HT1080 (cell line): ENCODE measurements at places on chromosomes 5 and 9.

DNA sequence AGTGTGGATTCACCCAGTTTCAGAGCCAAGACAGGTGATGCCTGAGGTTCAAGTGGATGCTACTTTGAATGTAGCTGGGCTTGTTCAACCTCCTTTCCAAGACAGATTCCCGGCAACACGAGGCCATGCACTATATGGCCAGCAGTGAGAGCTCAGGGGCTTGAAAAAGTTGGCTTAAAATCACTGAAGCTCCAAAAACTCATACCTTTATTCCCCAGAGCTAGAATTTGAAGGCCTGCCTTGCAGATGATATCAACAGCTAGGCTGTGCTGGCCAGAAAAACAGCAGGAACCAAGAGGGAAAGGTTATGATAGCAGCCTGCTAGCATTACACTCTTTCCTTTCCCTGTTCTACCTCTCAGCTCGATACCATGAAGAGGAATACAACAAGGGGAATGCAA lies 120.2 kb upstream of the DAB2 start:
- no peak for DNase-seq

DNA sequence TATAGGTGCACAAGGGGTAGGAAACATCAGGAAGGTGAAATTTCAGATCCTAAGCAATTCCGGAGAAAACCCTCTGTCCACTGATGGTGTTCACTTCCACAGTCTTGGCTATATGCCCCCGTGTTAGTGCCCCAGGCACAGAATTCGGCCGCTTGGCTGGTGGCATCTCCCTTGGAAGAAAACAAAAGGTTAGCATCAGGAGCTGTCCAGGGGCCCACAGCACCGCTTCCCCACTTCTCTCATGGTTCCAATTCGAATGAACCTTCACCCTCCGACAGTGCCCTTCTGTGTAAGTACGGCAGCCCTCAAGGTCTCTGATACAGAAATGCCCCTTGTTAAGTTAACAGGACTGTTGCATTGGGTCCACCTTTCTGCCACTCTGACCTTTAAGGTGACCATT lies 409.0 kb downstream of the GADD45G start:
- DNase-seq = no peak

- DNase-seq = no peak
Observed at GRCh38 chr9:121196389-121196788, 5.3 kb downstream of the RAB14 start.

GRCh38 chr5:37319037-37319782 lies 51.7 kb downstream of the NUP155 start:
- DNase-seq = no peak

DNA sequence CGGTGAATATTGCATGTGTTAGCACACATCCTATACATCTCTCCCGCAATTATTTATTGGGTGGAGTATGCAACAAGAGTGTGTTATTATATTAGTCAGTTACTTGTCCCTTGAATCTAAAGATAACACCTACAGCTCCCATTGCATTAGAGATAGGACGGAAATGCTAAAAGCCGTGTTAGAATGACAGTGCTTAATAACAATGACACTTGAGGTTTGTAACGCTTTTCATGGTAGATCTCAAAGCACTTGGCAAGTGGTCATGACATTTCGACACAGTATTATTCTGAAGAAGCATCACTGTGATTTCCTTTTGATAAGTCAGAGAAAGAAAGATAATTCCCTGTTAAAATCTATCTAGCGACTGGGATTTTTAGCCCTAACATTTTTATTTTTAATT lies 33.4 kb upstream of the TRIO start:
- no peak for DNase-seq

- DNase-seq = no peak
Observed at GRCh38 chr5:177487975-177488374, 9.4 kb downstream of the PDLIM7 start.

DNA sequence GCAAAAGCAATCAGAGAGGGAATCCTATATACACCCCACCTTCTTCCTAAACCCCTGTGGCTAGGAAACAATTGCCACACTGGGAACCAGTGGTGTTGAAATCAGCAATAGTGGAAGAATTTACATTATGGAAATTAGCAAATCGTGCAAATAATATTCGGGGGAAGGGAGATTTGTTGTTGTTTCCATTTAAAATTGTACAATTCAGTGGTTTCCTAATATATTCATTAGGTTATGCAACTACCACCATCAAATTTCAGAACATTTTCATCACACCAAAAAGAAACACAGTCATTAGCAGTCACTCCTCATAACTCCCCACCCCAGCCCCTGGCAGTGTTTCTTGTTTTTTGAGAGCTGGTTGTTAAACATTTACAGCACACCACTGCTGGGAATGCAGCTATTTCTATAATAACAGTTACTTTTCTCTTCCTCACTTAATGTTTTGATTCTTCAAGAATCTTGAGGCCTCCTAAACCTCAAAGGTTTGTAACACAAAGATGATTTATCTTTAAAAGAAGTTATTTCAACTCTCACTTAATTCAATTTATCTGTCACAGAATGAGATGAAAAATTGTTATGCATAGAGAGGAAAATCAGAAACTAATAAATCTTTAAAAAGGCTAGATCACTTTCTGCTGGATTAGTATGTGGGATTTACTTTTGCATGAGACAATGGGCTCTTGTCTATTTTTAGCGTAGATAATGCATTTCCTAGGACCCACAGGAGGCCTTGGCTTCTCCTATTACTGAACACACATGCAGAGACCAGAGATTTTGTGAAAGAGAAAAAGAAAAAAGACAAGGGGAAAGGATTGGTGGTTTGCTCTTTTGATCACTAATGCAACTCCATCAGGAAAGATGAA lies 91.8 kb upstream of the DAPK1 start:
- DNase-seq = no peak

- DNase-seq = no peak
Observed at GRCh38 chr9:124708074-124708473, 63.0 kb downstream of the NR6A1 start.

DNA sequence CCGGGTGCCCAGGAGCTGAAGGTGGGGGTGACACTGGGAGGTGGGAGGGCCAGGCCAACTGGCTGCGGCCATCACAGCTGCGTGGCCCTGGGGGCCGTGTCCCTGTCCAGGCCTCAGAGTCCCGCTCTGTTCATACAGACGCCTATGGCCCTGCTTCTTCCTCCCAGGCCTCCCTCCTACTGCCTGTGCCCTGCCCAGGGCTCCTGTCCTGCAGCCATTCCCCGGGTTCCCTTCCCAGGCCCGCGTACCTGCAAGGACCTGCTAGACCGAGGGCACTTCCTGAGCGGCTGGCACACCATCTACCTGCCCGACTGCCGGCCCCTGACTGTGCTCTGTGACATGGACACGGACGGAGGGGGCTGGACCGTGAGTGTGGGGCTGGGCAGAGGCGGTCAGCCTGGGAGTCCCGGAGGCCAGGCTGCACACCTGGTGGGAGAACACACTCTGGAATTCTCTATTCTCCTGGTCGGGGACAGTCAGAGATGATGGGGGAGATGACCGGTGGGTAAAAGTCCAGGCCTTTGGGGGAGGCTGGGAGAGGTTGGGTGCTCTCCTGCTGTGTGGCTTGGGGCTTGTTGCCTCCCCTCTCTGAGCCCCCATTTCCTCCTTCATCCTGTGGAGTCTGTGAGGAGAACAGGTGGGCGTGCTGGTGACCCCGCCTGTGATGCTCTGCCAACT lies 4.5 kb downstream of the FCN2 start:
- no peak for DNase-seq
